Stimulated activated CD4-positive, alpha-beta T cell treated with anti-CD3 and anti-CD28 coated beads, Interleukin-1b, Interleukin-23, amount 100 ng/mL, for 1 hour (primary cell): ENCODE measurements at places on chromosomes 4 and X.

GRCh38 chr4:73828956-73829355 lies 7.5 kb upstream of the CXCL6 start:
- no peak for DNase-seq

- no peak for DNase-seq
Observed at GRCh38 chrX:151710457-151710856, 5.4 kb upstream of the FATE1 start.

DNA sequence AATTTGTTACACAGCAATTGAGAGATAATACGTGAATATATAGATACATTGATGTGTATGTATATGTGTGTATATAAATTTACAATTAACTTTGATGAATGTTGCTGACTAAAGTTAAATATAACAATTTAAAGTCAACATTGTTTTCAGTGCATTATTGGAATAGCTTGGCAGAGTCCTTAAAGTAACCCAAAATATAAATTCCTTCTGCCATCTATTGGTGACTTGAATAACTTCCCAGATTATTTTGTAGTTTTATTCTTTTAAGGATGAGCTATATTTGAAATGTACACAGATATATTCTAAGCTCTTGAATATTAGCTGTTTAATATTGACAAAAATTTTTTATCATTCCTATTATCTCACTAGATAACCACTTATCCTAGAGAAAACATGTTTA lies 298.2 kb upstream of the FSTL5 start:
- DNase-seq: no peak

GRCh38 chr4:102036016-102036415 lies 245.5 kb downstream of the BANK1 start:
- no peak for DNase-seq

DNA sequence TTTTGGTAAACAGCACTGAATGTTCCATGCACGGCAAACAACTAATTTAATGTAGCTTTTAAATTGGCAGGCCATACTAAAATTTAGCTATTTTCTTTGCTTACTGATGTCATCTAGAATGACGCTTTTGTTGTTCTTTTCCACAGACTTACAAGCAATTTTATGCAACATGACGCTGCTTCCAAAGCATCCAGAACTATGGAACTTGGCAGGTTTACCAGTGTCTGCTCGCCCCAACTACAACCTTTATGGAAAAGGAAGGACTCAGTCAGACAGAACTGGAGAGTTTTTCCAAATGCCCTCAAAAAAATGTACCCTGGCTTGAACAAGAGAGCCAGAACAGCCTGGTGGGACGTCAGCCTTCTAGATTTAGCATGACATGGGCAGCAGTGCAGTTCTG lies 58.7 kb downstream of the ANOS1 start:
- no peak for DNase-seq

DNA sequence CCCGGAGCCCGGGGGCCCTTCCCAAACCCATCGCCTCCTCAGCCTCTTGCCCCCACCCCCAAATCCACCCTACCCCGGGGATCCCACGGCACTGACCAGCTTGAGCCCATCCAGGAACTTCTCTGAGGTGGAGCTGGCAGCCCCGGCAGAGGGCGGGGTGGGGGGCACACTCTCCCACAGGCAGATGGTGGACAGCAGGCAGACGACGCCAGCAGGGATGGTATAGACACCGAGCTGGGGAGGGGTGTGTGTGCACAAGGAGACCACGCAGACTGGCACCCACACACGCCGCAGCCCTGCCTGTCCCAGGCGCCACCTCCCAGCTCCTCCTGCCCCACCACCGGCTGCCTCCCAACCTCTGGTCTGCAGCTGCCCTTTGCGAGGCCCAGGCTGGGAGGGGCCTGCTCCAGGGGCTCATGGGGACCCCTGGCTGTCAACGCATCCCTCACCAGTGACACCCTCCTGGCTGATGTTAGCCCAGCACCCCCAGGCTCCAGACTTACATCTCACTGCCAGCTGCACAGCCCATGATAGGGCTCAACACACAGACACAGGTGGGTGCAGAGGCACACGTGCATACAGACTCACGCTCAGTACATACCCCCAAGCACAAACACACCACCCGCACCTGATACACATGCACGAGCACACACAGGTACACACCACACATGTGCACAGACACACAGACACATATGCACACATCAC lies 4.2 kb downstream of the SLC49A3 start:
- no peak for DNase-seq

DNA sequence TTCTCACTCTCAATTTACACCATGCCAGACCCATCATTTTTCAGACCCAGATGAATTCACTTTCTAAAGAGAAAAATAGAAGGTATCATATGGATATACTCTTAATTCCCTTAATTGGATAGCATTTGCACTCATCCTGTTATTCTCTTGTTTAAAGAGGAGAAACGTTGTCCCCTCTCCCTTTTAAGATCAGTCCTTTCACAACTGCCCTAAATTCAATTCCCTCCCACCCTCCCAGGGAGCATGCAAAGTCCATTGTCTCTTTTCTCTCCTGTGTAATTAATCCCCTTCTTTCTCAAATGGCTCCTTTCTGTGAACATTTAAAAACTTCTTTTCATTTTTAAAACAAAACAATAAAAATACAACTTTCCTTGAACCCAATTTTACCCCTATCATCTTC lies 124.7 kb upstream of the TLL1 start:
- no peak for DNase-seq

DNA sequence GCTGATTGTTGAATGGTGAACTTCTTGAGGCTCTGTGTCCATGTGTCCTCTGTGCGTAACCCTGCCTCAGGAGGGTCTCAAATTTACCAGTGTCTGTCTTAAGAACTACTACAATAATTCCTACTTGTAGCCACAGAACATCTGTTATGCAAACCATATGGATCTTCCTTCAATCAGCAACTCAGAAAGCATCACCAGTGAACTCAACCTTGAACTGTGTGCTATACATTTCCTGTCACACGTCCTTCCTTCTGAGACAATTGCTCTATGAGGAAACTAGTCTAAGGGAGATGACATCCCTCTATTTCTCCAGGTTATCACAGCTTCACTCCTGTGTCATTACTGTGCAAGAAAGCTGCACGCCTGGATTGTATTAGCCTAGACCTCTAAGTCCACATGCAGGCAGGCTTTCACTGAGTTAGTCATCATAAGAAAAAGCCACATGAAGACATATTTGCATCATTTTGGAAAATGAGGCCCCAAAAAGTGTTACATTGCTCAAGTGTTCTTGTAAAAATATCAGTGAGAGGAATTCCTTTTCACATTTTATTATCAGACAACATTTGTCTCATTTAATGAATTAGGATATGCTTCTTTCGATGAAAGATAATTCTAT lies 157.8 kb downstream of the AFF2 start:
- DNase-seq: no peak

DNA sequence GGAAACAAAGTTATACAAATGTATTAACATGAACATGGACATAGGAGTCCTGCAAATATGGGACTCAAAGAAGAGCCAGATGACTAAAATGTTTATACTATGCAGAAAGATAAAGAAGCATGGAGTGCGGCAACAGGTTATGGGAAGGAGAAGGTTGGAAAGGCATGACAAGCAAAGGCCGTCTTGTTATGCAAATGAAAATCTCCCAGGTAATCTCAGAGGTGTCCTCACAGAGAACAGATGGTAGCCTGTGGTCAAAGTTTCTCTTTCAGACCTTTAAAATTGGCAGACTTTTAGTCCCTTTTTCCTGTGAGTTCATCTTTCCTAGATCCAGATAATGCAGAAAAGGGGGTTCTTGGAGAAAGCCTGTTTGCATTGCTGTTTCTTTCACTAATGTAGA lies 116.4 kb upstream of the BEND4 start:
- no peak for DNase-seq

DNA sequence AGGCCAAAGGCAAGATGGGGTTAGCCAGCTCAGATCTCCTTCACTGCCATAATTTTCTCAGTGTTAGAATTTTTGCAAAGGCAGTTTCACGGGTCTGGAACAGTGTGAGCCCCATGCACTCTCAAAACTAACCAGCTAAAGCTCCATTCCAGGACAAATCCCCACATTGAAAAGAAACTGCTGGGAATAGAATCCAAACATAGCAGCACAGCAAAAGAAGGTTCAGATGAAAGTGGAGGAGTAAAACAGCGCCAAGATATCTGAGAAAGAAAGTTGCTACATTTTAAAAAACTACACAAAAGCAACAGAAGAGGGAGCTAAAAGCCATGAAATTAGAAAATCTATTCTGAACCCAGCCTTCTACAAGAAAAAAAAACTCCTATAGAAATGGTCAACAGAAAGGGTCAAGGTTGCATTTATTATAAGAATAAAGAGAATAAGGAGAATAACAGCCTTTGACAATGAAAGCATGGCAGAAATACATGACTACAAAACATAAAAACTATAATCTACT lies 39.6 kb upstream of the SLC7A3 start:
- no peak for DNase-seq

DNA sequence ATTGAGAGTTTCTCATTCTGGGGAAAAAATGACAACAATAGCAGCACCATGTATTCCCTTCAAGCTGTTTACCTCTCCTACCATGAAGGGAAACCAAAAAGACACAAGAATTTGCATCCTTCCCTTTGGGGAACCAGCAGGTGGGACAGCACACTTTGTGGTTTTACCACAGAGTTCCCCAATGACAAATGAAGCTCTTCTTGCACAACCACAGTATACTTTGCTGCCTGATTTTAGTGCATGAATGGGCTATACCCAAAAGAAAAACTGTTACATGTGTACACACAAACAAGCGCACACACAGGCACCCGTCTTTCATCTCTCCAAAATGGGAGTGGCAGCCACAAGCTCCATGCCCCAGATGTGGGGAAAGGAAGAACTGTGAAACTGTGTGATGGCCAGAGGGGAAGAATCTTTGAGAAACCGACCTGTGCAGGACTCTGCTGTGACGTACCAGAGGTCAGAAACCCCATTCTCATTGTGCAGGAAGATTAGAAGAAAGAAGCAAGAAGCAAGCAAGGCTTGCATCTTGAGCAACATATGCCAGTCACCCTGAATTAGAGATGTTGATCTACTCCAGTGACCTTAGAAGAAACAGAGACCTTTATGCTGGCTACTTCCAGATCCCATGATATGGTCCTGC lies 2.7 kb upstream of the MAML3 start:
- no peak for DNase-seq

DNA sequence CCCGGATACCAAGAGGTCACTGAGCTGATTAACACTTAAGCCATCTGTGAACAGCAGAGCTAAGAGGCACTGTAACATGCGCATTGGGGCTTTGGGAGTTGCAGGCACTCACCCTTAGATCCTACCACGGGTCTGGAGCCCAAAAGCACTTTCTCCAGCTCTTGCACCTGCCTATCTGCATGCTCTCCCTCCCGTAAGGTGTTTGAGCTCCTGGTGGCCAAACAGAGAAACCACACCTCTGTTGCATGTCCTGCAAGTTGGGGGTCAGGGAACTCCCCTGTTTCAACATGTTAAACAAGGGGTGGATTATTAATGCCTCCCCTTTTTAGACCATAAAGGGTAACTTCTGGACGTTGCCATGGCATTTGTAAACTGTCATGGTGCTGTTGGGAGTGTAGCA lies 49.8 kb downstream of the GYPA start:
- no peak for DNase-seq

GRCh38 chr4:151359576-151359975 lies 34.2 kb upstream of the SH3D19 start:
- no peak for DNase-seq
